ENCODE measurements at places on chromosomes 3 and 15. TPM values are rescaled to one million over a fixed set of nuclear protein-coding genes. Genes with fewer than 3 reads are reported as not detected.

DNA sequence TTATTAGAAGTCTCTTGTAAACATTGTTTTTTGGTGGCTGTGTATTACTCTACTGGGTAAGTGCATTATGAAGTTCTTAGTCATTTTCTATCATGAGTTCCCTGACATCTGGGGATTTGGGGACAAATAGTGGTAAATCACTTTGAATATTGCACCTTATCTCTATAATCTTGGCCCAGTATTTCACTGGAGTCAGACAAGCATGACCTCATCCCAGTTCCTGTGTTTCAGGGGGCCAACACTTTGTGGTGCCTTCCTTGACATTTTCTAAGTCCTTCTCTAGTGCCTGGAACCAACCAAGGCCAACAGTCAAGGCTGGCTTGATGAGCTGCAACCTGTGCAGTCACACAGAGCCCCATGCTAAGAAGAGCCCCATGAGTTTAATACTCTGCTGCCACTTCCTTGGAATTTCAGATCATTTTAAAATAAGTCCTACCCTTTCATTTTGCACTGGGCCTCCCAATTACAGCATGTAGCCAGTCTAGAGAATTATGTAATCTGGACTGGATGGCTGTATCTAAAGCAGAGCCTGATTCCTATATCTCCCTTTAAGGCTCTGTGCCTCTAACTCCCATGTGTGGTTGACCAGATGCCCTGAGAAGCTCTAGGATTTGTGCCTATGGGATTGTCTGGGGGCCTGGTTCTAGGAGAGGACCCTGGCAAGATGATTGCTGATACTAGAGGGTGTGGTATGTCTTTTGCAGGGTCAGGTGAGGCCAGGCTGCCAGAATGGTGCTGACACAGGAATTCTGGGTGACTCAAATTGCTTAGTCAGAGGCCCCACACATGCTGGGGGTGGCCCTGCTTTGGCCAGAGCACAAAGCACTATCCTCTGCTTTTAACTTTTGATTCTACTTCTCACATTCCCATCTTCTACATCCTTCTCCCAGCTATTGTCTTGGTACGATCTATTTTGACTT, 319.6 kb upstream of the TBC1D5 start:
- no peaks in the 10 kb centered on the region for H3K27me3 ChIP-seq
- no peak overlapping the region for H3K4me3 ChIP-seq
- H3K27ac ChIP-seq: no peak overlapping the region
- DNase-seq: no peak
- no peaks in the 10 kb centered on the region for H3K4me1 ChIP-seq

GRCh38 chr3:185149591-185149990, 3.3 kb downstream of the C3orf70 start:
- H3K4me1 ChIP-seq: no peaks in the 10 kb centered on the region
- peak overlapping the region; percentile 71 for H3K4me3 ChIP-seq
- no peak for DNase-seq
- H3K27ac ChIP-seq: peak overlapping the region; percentile 90

- no peak for DNase-seq
- no peak overlapping the region for H3K4me3 ChIP-seq
- H3K27ac ChIP-seq: no peak overlapping the region
- no peaks in the 10 kb centered on the region for H3K4me1 ChIP-seq
- no peaks in the 10 kb centered on the region for H3K36me3 ChIP-seq
- no peaks in the 10 kb centered on the region for H3K27me3 ChIP-seq
Observed at GRCh38 chr3:177220136-177220974, 23.1 kb upstream of the TBL1XR1 start.

DNA sequence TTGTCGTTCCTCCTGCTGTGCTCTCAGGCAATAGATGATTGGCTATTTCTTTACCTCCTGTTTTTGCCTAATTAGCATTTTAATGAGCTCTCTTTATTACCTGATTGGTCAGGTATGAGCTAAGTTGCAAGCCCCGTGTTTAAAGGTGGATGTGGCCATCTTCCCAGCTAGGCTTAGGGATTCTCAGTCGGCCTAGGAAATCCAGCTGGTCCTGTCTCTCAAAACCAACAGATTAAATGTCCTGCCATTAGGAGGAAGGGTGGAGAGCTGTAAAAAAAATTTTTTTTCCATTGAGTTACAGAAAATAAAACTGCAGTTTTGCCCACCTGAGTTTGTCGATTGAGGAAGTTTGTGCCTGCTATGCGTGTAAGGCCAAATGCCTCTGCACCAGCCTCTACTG, 5.4 kb upstream of the ACSBG1 start:
- no peaks in the 10 kb centered on the region for H3K27me3 ChIP-seq
- H3K4me3 ChIP-seq: no peak overlapping the region
- no peaks in the 10 kb centered on the region for H3K4me1 ChIP-seq
- H3K27ac ChIP-seq: no peak overlapping the region

Gene TUSC7
- total RNA-seq: not detected

Gene NAALADL2
- total RNA-seq: 10.7 TPM

Measured in sigmoid colon (tissue), 7 donors.